ENCODE measurements at places on chromosomes 6 and 20. TPM values are rescaled to one million over a fixed set of nuclear protein-coding genes. Genes with fewer than 3 reads are reported as not detected.

The TMEM217 gene
- 4.6 TPM for total RNA-seq

The HLA-DMB gene
- total RNA-seq = not detected

DNA sequence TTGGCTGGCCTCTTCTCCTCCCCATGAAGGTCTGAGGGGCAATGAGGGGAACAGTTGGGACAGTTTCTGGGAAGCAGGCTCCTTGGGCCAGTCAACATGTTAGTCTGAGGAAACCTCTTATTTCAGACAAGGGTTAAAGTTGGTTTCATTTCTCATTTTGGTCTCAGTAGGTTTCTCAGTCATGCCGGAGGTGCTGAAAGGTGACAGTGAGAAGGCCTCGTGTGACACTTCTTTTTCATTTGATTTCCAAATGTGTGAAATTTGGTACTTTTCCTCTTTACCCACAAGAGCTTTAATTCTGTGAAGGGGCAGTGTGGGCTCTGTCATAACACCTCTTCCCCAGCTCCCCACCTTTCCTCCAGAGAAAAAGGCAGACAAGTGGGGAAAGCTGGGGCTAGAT is 7.5 kb upstream of the GLP1R start:
- no peaks in the 10 kb centered on the region for H3K4me1 ChIP-seq
- no peaks in the 10 kb centered on the region for H3K36me3 ChIP-seq
- DNase-seq = no peak
- no peak overlapping the region for H3K27ac ChIP-seq
- no peak overlapping the region for H3K4me3 ChIP-seq
- H3K27me3 ChIP-seq = peaks cover 31% of the 10 kb centered on the region

The POPDC3 gene
- total RNA-seq = 7.3 TPM

GRCh38 chr20:36219671-36220220 is 16.5 kb upstream of the AAR2 start:
- no peak overlapping the region for H3K27ac ChIP-seq
- peaks cover 6% of the 10 kb centered on the region for H3K36me3 ChIP-seq
- no peak for DNase-seq
- H3K4me3 ChIP-seq = no peak overlapping the region
- H3K27me3 ChIP-seq = peaks cover 13% of the 10 kb centered on the region
- H3K4me1 ChIP-seq = no peaks in the 10 kb centered on the region

The ENPP5 gene
- not detected for total RNA-seq

- H3K4me3 ChIP-seq = no peak overlapping the region
- H3K27ac ChIP-seq = no peak overlapping the region
- peaks cover 4% of the 10 kb centered on the region for H3K36me3 ChIP-seq
- no peak for DNase-seq
- H3K4me1 ChIP-seq = peaks cover 22% of the 10 kb centered on the region
- no peaks in the 10 kb centered on the region for H3K27me3 ChIP-seq
Measured at GRCh38 chr6:109767961-109768360, 76.9 kb downstream of the FIG4 start.

DNA sequence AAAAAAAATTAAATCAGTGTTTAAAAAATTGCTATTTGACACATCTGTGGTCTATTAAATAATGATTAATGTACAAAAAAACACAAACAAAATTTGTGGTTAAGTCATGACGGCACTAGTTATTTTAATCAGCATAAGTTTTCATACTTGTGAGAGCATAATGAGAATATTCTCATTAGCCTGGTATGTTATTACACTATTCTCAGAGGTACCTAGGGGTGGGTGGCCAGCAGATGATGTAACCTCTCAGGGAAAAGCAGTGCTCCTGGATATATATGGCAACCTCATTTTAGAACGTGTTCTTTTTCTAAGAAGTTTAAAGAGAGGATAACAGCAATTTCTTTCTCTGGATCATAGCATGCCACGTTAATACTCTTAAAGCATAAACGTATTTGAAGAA is 109.2 kb downstream of the GJA1 start:
- DNase-seq = no peak
- H3K27me3 ChIP-seq = no peaks in the 10 kb centered on the region
- no peak overlapping the region for H3K27ac ChIP-seq
- H3K36me3 ChIP-seq = no peaks in the 10 kb centered on the region
- H3K4me3 ChIP-seq = no peak overlapping the region
- H3K4me1 ChIP-seq = peaks cover 3% of the 10 kb centered on the region

GRCh38 chr6:135479601-135480000 is 17.9 kb downstream of the AHI1 start:
- no peak overlapping the region for H3K4me3 ChIP-seq
- no peak overlapping the region for H3K27ac ChIP-seq
- H3K27me3 ChIP-seq = no peaks in the 10 kb centered on the region

- no peaks in the 10 kb centered on the region for H3K36me3 ChIP-seq
- H3K27ac ChIP-seq = no peak overlapping the region
- H3K4me3 ChIP-seq = no peak overlapping the region
- no peak for DNase-seq
- H3K27me3 ChIP-seq = no peaks in the 10 kb centered on the region
Measured at GRCh38 chr20:14342918-14343317, 5.5 kb upstream of the FLRT3 start.

GRCh38 chr6:135992739-135993138 is 141.2 kb downstream of the PDE7B start:
- H3K27me3 ChIP-seq = no peaks in the 10 kb centered on the region
- no peak overlapping the region for H3K27ac ChIP-seq
- H3K36me3 ChIP-seq = no peaks in the 10 kb centered on the region
- DNase-seq = no peak
- H3K4me3 ChIP-seq = no peak overlapping the region

GRCh38 chr6:100657678-100658330 is 193.1 kb upstream of the SIM1 start:
- H3K27me3 ChIP-seq = no peaks in the 10 kb centered on the region
- peaks cover 3% of the 10 kb centered on the region for H3K4me1 ChIP-seq
- peak; percentile 34 for DNase-seq
- H3K27ac ChIP-seq = no peak overlapping the region
- H3K4me3 ChIP-seq = no peak overlapping the region

DNA sequence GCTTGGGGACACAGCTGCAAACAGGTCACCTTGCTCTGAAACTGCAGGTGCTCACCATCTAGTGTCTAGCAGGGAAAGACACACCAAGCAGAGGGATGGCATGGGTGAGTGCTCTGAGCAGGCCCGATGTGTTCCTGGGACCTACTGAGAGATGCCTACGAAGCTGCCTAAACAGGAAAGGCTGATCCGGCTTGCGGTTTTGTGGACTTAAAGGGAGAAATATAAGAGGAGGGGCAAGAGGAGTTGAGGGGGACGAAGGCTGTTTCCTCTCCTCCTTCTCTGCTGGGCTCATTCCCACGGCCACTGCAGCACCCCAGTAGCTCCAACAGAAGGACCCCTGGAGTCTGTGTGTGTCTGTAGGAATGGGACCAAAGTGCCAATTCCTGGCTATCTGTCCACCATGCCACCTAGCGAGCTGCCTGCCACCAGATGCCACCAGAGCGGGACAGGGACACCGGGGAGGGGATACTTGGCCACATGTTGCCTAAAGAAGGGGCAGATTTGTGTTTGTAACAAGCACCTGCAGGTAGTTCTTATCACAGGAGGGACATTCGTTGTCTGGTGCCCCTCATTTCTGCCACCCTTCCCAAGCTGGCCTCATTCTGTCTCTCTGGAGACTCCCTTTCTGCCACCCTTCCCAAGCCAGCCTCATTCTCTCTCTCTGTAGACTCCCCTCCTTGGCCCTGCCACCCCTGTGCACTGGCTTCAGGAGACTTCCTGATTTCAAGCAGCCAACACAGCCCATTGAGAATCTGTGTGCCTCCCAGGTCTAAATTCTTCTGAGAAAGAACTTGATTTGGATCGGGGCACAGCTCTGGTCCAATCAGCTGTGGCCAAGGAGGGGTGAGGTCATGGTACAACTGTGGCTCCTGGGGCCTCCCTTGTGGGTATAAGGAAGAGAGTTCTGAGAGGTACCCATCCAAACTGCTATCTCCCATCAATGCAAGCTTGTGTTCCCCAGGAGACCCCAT is 221.8 kb downstream of the ANKRD60 start:
- no peak overlapping the region for H3K4me3 ChIP-seq
- H3K27ac ChIP-seq = no peak overlapping the region
- no peak for DNase-seq
- peaks cover 8% of the 10 kb centered on the region for H3K27me3 ChIP-seq
- H3K4me1 ChIP-seq = no peaks in the 10 kb centered on the region

DNA sequence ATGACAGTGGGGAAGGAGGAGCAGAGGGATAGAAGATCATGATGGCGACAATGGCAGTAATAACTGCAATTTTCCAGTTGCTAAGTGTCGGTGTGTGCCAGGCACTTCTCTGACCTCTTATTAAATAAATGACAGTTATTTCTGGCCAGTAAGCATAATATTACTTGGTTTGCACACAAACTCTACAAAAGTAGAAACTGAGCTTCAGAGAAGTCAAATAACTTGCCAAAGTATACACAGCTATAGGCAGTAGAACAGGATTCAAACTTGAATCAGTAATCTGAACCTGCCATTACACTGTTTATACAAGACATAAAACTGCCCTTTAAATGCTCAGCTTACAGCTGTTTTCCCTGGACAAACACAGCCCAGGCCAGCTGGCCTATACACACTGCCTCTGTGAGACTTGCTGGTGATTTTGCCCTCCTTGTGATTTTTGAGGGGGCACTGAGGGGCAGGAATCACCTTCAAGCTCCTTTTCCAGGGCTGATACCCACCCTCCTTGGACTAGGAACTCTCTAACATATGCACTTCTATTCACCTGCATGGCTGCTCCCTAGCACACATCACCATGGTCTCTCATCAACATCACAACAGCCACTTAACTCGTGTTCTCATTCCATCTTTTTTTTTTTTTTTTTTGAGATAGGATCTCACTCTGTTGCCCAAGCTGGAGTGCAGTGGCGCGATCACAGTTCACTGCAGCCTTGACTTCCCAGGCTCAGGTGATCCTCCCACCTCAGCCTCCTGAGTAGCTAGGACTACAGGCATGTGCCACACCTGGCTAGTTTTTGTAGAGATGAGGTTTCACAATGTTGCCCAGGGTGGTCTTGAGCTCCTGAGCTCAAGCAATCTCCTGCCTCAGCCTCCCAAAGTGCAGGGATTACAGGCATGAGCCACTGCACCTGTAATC is 63.6 kb downstream of the SLC23A2 start:
- H3K27ac ChIP-seq = no peak overlapping the region
- H3K36me3 ChIP-seq = no peaks in the 10 kb centered on the region
- no peaks in the 10 kb centered on the region for H3K27me3 ChIP-seq
- H3K4me1 ChIP-seq = no peaks in the 10 kb centered on the region

DNA sequence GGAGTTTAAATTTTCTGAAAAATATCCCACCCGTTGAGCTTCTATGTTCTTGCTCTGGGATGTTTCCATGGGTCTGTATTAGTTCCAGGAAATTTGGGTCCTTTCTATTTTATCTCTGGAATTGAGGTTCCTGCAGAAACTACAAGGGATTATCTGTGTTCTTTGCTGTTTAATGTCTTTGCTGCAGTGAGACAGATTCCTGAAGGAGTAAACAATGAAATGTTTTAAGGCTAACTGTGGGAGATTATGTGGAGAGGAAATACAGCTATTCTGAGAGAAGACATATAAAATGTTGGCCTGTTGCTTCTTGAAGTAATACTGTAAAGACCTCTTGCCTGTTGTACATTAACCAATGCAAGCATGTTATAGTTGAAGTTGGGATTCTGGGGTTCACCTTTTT is 43.5 kb downstream of the SAMD5 start:
- no peak overlapping the region for H3K27ac ChIP-seq
- H3K4me3 ChIP-seq = no peak overlapping the region
- H3K36me3 ChIP-seq = peaks cover 4% of the 10 kb centered on the region
- peaks cover 11% of the 10 kb centered on the region for H3K4me1 ChIP-seq

- H3K36me3 ChIP-seq = peaks cover 33% of the 10 kb centered on the region
- DNase-seq = no peak
- H3K27me3 ChIP-seq = no peaks in the 10 kb centered on the region
- no peak overlapping the region for H3K4me3 ChIP-seq
- H3K27ac ChIP-seq = no peak overlapping the region
Measured at GRCh38 chr20:35638751-35639150, 23.1 kb downstream of the SPAG4 start.

GRCh38 chr6:124970763-124971162 is 8.5 kb downstream of the RNF217 start:
- H3K4me1 ChIP-seq = peaks cover 22% of the 10 kb centered on the region
- no peak overlapping the region for H3K27ac ChIP-seq
- no peak for DNase-seq
- H3K4me3 ChIP-seq = no peak overlapping the region

DNA sequence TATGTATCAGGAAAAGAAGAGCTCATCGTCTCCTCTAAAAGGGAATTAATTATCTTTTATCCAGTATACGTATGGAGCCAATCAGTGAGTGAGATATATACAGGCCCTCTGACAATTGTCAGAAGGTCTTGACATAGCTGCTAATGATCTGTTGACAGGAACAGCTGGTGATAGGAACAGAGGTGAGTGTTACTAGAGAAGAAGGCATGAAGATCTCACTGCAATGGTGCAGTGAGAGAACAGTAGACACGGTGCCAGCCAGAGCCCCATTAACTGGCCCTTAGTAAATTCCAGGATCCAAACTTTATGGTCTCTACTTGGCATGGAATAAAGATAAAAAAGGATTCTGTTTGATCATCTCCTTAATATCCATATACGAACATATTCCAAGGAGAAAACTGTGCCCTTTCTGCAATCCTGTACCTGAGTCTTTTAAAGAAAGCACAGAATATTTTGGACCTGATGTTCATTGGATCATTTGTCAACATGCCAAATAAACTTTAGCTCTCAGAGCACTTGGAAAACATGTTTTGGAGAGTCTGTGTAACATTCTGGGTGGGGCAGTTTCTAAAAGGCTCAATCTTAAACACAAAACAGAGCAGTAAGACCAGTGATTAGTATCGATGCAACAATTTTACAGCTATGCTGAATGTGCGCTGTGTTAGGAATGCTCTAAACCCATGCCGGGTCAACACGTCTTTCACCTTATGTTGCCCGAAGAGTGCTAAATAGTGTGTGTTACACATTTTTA is 135.8 kb upstream of the CITED2 start:
- no peak for DNase-seq
- H3K36me3 ChIP-seq = no peaks in the 10 kb centered on the region
- H3K27ac ChIP-seq = no peak overlapping the region
- H3K27me3 ChIP-seq = no peaks in the 10 kb centered on the region
- H3K4me1 ChIP-seq = peaks cover 5% of the 10 kb centered on the region

The PHACTR3 gene
- 4.5 TPM for total RNA-seq

The CRISP2 gene
- not detected for total RNA-seq

The KCNG1 gene
- total RNA-seq = 24.8 TPM

The TXLNB gene
- not detected for total RNA-seq

DNA sequence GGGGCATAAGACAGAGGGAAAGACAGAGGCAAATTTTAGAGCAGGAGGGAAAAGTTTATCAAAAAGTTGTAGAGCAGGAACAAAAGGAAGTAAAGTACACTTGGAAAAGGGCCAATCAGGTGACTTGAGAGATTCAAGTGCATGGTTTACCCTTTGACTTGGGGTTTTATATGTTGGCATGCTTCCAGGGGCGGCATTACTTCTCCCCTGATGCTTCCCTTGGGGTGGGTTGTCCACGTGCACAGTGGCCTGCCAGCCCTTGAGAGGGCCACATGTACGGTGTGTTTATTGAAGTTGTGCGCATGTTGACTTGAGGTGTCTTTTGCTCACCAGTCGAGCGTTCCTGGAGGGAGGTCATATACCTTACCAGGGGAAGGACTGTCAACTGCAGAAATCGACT is 259.5 kb upstream of the JARID2 start:
- H3K27ac ChIP-seq = no peak overlapping the region
- H3K27me3 ChIP-seq = no peaks in the 10 kb centered on the region
- peaks cover 18% of the 10 kb centered on the region for H3K4me1 ChIP-seq
- no peak overlapping the region for H3K4me3 ChIP-seq
- H3K36me3 ChIP-seq = no peaks in the 10 kb centered on the region
- no peak for DNase-seq

The RIPPLY2 gene
- not detected for total RNA-seq

The DEFB129 gene
- not detected for total RNA-seq

GRCh38 chr6:42537536-42537935 is 26.3 kb upstream of the UBR2 start:
- no peaks in the 10 kb centered on the region for H3K4me1 ChIP-seq
- no peak overlapping the region for H3K27ac ChIP-seq
- no peaks in the 10 kb centered on the region for H3K27me3 ChIP-seq
- H3K36me3 ChIP-seq = no peaks in the 10 kb centered on the region

Measured in MCF 10A (cell line).